NCI-H1436 treated with DMSO at 0.1 percent for 48 hours (cell line): ENCODE measurements at places on chromosomes 13 and 19.

DNA sequence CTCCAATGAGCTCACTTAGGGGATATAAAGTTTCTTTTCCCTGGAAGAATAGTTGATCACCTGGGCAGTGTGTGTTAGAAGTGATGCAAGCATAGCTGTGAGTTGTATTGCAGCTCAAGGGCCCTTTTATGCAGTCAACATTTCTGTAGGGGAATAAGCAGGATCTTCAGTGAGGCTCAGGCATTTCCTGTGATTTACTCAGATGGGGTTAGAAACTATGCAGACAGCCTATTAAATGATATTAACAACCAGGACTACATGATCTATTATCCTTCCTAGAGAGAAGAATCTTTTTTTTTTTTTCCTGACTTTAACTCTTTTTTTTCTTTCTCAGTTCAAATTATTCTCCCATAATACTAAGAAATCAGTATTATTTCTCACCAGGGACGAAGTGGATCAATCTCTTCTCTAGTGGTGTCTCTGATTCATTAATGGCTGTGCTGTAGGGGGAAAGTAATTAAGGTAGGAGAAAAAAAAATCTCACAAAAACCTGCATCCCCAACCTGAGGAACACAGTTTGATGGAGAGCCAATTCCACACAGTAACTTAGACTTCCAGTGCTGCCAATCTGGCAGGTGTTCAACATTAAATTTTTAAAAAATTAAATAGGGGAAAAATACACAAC lies 126.4 kb upstream of the SLC10A2 start:
- DNase-seq, result no peak

DNA sequence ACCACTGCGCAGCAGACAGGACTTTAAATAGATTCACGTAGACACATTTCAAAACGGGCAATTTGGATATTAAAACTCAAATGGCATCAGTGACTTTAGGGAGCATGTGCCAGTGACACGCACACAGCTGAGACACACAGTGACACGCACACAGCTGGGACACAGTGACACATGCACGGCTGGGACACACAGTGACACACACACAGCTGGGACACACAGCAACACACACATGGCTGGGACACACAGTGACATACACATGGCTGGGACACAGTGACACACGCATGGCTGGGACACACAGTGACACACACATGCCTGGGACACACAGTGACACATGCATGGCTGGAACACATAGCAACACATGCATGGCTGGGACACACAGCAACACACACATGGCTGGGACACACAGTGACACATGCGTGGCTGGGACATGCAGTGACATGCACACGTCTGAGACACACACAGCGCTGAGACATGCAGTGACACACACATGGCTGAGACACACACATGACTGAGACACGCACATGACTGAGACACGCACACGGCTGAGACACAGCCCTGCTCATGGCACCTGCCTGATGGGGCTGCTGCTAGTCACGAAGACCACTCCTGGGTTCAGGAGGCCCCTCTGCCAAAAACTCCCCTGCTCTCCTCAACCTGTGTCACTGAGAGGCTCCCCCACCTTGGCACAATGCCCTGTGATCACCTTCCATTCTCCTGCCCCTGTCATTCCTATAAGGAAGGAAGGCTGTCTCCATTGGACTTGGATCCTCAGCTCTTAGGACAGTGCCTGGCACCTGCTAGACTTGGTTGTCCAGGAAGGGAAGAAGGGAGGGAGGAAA lies 52.5 kb downstream of the SOX1 start:
- DNase-seq, result no peak

GRCh38 chr13:111241006-111241755 lies 79.3 kb upstream of the TEX29 start:
- no peak for DNase-seq

DNA sequence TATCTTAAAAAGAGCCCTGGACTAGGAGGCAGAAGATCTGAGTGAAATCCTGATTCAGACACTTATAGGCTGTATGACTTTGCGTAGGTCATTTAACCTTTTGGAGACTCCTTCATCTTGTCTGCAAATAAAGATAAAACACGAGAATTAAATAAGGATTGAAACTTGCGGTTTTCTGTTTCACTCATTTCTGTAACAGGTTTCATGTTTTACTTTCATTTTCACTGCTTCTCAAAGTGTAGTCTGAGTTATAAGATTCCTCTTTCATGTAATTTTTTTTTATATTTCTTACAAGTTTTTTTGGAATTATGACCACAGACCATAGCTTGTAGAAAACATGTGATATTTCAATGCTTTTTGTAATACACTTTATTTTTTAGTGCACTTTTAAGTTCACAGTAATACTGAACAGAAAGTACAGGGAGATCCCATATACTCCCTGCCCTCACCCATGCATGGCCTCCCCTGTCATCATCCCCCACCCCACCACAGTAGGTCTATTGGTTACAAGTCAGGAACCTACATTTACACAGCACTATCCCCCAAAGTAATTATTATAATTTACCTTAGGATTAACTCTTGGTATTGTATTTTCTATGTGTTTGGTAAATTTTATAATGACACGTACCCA lies 174.6 kb downstream of the ITGBL1 start:
- DNase-seq, result no peak

DNA sequence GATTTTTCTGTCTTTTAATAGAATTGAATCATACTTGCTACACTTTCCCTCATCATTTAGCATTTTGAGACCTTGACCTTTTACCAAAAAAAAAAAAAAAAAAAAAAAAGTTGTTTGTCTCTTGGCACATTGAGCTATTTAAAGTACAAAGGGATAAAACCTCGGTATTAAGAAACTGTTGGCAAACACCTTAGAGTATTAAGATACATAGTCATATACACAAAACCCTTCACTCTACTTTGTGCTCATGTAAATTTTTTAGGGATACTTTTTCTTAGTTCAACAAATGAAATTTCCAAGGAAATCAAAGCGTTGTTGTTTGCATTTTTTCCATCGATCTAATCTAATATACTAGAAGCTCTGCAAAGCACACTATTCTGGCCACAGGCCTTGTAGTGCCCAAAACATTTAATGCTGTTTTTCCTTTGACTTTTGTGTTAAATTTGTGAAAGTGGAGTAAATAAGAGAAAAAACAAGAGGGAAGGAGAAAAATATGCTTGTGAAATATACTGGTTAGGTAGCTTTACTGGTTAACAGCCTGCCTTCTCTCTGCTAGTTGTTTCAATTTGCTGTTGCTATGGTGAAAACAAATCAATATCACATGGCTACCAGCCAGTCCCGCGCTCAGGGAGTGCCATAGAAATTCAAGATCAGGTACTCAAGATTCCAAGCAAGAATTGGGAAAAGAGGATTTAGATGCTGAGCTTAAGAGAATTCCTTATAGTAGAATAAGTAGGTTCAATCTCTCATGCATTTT lies 2.6 kb downstream of the MBNL2 start:
- DNase-seq, result no peak

- DNase-seq, result no peak
These were observed 46.0 kb upstream of the SIAH3 start for GRCh38 chr13:45897562-45897961.

DNA sequence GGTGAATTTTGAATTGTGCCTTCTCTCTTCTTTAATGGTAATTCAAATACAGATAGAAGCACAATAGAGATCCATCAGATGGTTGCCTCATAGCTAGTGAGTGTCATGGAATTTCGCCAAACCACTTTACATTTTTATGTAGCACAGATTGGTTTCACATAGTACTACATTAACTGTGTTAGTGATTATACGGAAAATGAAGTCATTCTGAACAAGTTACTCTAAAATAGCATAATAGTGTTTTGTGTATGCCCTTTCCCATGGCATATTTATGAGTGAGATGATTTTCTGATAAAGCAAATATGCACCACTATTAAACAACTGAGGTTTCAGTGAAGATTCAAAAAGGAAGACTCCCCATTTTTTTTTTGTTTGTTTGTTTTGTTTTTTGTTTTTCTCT lies 1623.5 kb downstream of the PCDH9 start:
- DNase-seq, result no peak

- no peak for DNase-seq
These were observed 33.5 kb downstream of the ZNF506 start for GRCh38 chr19:19788015-19788414.

GRCh38 chr13:49424011-49424560 lies 19.8 kb downstream of the CAB39L start:
- DNase-seq, result no peak

- DNase-seq, result no peak
These were observed 80.0 kb upstream of the GPR183 start for GRCh38 chr13:99386911-99387788.

DNA sequence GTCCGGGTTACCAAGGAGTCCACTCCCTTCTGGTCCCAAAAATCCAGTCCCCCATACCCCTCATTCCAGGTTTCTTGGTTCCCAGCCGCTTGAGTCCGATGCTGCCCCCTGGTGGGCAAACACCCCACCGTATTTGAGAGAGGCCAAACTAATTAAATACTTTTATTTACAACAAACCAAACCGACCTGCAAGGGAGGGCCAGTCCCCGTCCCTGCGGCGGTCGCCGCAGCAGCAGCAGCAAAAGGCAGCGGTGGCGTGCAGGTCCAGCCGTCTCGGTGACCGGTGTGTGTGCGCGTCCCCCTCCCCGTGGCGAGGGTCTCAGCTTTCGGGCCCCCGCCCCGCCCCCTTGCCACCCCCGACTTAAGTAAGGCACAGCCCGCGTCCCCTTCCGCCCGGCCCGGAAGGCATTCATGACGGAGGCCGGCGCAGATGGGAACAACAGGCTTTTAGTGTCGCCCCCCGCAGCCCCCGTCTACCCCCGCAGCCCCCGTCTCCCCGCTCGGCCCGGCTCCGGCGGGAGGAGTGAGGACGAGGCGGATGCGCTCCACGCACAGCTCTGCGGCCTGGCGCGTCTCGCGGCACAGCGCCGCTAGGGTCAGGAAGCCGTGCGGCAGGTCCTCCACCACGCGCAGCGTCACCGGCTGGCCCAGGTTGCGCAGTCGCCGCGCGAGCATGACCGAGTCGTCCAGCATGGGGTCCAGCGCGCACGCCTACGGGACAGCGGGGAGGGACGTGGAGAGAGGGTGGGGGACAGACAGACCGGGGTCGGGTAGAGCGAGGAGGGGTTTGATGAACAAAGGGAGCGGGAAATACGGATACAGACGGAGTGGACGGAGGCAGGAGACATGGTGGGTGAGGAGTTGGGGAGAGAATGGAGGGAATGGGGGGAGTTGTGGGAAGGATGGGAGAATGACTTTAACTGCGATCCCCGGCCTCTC lies 11.5 kb upstream of the CNFN start:
- no peak for DNase-seq

- DNase-seq, result no peak
These were observed 9.7 kb upstream of the LENG8 start for GRCh38 chr19:54439174-54439851.

DNA sequence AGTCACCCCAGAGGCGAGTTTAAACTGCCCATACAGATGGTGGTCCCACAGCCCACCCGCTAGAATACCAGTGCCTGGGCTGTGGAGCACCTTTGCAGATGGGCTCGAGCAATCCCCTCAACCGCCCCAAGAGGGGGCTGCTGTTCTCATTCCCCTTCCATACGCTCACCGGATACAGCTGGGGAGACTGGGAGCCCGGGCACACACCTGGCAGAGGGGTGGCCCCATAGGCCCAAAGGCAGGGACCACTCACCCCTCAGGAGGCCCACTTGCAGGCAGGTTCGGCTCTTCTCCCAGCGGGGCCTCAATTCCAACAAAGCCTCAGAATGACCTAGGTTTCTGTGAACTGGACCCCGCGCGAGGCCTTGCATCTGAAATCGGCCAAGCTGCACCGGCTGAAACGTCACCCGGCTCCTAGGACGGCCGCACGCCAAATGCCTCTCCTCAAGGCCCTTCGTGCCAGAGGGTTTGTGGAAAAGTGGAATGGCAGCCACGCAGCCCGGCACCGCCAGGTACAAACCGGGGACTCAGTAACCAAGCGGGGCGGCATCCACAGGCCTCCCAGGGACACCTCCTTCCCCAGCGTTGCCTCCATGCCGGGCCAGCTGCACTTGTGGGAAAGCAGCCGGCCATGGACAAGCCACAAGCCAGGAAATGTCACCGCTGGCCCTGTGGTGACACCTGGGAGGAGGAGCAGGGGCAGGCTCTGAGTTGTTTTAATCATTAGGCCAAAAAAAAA lies 18.7 kb downstream of the MLLT1 start:
- no peak for DNase-seq

GRCh38 chr19:58170860-58171259 lies 12.0 kb upstream of the ZNF274 start:
- no peak for DNase-seq

- no peak for DNase-seq
These were observed 74.2 kb downstream of the COL4A1 start for GRCh38 chr13:110232756-110233155.

DNA sequence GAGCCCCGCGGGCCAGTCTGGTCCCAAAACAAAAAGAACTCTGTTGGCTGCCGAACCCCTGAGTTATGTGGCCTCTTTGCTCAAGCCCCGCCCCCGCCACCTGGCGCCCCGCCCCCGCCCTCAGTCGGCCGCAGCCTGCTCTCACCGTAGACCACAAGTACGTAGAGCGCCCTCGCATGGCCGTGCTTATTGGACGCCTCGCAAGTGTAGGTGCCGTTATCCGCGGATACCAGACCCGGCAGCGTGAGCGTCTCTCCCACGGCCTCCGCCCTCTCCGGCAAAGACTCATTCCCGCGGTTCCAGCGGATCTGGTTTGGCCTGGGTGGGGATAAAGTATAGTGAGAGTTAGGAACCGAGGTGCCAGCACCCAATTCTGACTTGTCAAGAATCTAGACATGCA lies 5.5 kb upstream of the ZNF428 start:
- DNase-seq, result no peak

GRCh38 chr13:108527844-108528243 lies 101.6 kb upstream of the MYO16 start:
- no peak for DNase-seq

GRCh38 chr13:44416301-44416700 lies 42.7 kb downstream of the SERP2 start:
- DNase-seq, result no peak

- DNase-seq, result no peak
These were observed 1707.6 kb upstream of the SLC10A2 start for GRCh38 chr13:104773775-104774174.

- no peak for DNase-seq
These were observed 27.3 kb downstream of the NUFIP1 start for GRCh38 chr13:44961997-44962396.

DNA sequence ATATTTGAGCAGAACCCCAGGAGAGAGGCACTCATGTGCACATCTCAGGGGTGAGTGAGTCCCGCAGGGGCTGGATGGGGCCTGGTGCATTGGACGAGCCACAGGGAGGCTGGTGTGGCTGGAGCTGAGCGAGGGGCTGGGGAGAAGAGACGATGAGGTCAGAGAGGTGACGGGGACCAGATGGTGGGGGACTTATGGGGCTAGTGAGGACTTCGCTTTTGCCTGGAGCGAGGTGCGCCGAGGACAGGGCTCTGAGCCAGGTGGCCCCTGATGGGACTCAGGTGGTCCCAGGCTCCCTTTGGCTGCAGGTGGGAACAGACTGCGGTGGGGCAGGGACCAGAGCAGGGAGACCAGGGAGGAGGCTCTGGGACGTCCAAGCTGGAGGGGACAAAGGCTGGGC lies 6.9 kb upstream of the FXYD3 start:
- no peak for DNase-seq

- DNase-seq, result no peak
These were observed 551 bp downstream of the FZR1 start for GRCh38 chr19:3506384-3507340.
